ENCODE measurements at places on chromosomes 6 and 20.
A peak's percentile ranks its signal among the peaks of the same experiment; 100 is the strongest.

DNA sequence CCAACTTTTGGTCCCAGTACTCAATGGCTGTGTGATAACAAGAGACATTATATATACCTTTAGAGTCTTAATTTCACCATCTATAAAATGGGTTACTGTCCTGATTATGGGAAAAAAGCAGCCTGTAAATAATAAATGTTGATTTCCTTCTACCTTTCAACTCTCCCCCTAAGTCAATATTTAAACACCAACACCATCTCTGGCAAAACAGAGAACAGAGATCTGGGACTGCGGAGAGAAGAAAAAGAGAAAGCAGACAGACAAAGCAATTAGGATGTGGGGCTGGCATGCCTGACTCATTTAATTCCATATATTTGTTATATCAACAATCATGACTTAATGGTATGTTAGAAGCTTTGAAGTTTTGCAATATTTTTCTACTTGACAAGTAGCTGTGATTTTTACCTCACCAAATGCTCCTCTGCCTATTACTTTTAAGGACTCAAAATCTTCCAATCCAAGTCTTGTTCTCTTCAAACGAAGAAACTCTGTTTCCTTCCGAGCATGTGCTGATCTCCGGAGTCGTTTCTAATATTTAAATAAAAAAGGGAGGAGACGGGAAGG lies 23.3 kb downstream of the STK38 start:
- DNase-seq: no peak

GRCh38 chr20:19098806-19099578 lies 113.5 kb upstream of the SLC24A3 start:
- no peak for DNase-seq

DNA sequence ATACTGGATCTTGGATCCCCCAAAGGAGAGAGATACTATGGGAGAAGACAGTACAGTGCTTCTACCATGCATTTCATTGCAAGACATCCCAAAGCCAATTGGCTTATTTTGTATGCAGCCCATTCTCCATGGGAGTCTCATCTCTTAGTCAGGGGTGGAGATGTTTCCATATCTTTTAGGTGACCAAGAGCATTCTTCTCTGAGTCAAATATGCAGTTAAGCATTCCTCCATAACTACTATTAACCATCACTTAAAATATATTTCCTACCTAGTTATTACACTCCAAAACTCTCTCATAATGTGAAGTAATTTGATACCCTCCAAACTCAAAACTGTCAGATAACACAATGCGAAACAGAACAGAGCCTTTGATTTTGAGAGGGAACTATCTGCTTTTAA lies 542.6 kb downstream of the HDGFL1 start:
- DNase-seq: no peak

- no peak for DNase-seq
Measured at GRCh38 chr6:13071550-13072345, 256.6 kb downstream of the TBC1D7 start.

GRCh38 chr20:48096957-48097890 lies 311.9 kb upstream of the SULF2 start:
- no peak for DNase-seq

GRCh38 chr20:20409331-20409730 lies 41.4 kb downstream of the INSM1 start:
- DNase-seq: no peak

DNA sequence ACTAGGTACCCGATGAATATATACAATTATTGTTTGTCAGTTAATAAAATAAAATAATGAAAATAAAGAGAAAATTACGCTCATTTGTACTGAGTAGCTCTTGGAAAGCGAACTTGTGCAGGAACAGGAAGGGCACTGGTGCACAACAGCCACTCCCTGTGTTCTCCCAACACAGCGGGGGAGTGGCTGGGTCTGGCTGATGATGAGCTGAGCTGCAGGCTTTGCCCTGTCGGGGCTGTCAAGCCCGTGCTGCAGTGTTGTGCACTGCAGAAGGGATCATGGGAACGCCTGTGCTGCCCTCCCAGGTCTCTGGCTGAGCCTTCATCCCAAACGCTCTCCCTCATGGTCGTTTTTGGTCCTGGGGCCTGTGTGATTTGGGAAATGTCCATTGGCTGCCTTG lies 131.7 kb upstream of the MAP3K4 start:
- no peak for DNase-seq

GRCh38 chr6:39166912-39167290 lies 51.9 kb upstream of the SAYSD1 start:
- no peak for DNase-seq

DNA sequence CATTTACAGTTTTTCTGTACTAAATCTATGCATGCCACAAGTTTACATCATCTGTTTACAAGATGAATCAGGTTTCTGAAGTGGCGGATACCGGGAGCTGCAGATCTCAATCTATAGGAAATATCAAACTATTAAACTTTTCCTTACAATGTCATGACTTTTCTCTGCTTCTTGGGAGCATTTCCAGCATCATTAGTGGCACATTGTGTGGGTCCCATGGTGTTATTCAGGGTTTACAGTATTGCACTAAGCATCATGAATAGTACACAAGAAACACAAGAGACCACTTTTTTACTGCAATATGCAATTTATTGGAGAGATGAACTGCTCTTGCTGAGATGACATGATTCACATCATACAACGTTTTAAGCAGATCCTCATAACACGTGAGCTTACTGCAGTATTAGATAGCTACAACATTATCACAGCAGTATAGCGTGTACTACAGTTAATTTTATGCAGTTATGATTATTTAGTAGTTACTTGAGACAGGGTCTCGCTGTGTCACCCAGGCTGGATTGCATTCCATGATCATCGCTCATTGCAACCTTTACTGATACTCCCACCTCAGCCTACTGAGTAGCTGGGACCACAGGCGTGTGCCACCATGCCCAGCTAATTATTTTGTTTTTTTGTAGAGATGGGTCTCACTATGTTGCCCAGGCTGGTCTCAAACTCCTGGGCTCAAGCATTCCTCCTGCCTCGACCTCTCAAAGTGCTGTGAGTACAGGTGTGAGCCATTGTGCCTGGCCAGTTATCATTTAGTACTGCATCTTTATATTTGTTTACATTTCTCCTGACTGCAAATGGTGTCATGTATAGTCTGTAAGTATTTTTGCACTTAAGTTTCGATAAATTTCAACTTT lies 18.4 kb downstream of the BLTP3A start:
- DNase-seq: no peak

- DNase-seq: no peak
Measured at GRCh38 chr6:33907227-33907626, 103.4 kb upstream of the MLN start.

GRCh38 chr20:39874049-39874893 lies 814.8 kb downstream of the MAFB start:
- DNase-seq: peak; percentile 90

DNA sequence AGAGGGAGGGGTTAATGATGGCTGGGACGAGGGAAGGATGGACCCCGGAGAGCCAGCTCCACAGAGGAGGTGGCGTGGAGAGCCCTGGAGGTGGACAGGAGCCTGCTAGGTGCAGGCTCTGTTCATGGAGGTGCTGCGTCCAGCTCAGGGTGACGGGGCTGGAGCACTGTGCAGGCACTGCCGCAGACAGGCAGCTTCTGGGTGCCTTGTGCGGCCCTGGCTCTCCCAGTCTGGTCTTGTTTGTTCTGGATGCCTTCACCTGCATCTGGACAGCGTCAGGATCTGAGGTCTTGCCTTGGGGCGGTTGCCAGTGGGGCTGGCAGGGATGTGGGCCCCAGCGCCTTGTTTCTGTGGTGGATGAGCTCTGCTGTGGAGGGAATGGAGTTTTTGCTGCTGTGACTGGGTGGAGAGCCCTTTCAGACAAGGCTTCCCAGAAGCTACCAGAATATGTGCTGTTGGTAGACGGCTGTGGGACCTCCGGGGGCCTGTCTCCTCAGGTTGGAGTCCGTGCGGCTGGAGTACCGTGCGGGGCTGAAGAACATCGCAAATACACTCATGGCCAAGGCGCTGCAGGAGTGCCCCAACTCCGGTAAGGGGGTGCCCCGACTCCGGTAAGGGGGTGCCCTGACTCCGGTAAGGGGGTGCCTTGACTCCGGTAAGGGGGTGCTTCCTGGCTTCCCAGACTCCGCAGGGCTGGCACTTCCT lies 7.8 kb upstream of the C20orf204 start:
- DNase-seq: peak; percentile 86

DNA sequence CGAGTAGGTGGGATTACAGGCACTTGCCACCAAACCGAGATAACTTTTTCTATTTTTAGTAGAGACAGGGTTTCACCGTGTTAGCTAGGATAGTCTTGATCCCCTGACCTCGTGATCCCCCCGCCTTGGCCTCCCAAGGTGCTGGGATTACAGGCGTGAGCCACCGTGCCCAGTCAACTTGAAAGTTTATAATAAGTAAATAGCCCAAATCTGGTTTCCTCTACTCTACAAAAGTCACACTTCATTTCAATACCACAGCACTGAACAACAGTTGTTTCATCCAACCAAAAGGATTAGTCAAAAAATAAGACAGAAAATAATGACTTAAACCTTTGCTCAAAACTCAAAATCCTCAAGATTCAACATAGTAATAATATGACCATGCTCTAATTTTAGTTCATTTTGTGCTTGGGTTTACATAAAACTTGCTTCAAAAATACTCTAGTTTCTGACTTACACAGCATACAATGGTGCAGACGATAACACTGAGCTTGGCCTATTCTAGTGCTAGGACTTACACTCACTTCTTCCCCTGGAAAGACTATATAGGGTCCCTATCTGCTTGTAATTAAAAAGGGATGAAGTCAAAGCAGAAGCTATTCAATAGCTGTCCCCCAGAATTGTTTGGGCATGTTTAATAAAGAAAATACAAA lies 56.7 kb downstream of the NT5E start:
- DNase-seq: no peak

- no peak for DNase-seq
Measured at GRCh38 chr20:13878566-13878965, 93.7 kb downstream of the NDUFAF5 start.

DNA sequence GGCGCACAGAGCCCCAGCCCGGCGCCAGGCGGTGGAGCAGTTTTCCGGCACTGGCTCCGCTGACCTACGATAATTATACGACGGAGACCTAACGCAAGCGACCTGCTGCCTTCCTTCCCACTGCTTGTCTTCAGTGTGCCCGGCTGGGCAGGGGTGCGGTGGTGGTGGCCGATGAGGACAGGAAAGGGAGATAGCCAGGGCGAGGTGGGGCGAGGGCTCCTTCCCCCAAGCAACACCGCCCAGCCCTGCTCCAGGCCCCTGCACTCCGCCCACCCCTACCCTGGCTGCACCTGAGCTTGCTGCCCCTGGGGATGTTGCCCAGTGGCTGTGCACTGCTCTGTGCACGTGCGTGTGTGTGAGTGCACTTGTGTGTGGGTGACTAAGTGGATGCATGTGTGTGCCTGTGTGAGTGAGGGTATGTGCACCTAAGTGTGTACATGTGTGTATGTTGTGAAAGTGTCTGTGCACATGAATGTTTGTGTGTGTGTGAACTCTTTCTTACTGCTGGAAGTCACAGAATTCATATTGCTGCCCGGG lies 42.6 kb upstream of the IRF4 start:
- DNase-seq: no peak

DNA sequence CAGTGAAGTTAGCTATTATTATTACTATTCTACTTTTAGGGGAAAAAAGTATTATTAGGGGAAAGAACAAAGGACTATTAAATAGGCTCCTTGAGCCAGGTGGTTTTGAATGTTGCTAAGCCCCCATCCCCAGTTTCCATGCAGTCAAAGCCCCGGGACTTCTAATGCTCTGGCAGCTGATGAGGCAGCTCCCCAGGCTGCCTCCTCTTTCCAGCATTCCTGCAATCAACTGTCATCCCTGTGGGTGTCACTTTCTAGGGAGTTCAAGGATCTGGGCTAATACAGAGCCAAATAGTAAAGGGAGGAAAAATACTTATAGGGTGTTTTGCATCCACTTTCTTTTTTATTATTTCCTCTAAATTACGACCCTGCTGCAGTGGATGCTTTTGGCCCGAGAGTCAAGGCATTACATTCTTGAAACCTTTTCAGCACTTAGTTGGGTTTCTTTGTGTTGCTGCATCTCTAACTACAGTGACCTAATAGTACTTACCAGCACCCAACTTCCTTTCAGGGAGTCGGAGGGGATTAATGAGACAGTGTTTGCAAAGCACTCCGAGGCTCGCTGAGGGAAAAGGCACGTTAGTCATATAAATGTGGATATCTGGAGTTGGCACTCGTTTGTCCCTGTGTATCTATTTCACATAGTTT lies 303.9 kb upstream of the MAP3K7 start:
- DNase-seq: peak; percentile 74

Data from islet precursor cell (in vitro differentiated cells).